ENCODE measurements at places on chromosomes 6 and 20.

DNA sequence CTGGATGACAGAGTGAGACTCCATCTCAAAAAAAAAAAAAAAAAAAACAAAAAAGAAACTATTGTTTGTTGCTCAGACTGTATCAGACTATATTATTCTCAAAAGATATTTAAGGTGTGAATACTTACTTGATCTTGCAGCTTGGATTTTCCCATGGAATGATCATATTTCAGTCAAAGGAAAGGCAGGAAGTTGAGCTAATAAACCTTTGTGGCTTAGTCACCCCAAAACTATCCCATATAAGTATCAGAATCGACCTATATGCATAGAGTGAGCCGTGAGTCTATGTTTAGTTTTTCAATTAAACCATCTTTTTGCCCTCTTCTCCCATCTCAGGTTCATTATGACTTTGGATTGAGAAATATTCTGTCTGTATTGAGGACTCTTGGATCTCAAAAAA lies 152.6 kb downstream of the DNAH8 start:
- no peak for DNase-seq

- peak; percentile 52 for DNase-seq
Observed at GRCh38 chr20:23655491-23656211, 17.9 kb upstream of the CST3 start.

DNA sequence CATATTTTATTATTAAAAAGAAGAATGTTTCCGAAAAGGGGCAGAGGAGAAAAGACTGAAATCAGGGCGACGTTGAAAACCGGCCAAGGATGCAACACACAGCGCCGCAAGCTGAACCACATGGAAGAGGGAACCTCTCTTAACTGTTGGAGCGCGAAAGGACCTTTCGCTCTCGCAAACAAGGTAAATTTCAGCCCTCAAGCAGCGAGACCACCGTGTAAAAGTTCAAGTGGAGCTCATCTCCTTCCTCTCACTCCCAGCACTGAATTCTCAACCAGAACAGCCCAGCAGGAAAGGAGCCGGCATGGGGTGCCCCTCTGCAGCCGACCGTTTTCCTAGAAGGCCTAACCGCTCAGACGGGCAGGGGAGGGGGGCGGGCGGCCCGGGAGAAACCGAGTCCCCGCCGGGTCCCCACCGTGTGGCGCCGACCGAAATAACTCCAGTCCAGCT lies 621 bp downstream of the GPR63 start:
- peak; percentile 15 for DNase-seq

- no peak for DNase-seq
Observed at GRCh38 chr6:116254297-116255056, 602 bp upstream of the TSPYL4 start.
